ENCODE measurements at places on chromosomes 12 and 14. TPM values are rescaled to one million over a fixed set of nuclear protein-coding genes. Genes with fewer than 3 reads are reported as not detected.

The KRT6C gene
- not detected for total RNA-seq

The GPR65 gene
- 0.17 TPM for total RNA-seq

- no peaks in the 10 kb centered on the region for H3K4me1 ChIP-seq
- no peak overlapping the region for H3K4me3 ChIP-seq
- H3K27ac ChIP-seq: no peak overlapping the region
- peak; percentile 8 for DNase-seq
- no peaks in the 10 kb centered on the region for H3K27me3 ChIP-seq
Observed at GRCh38 chr12:47131011-47131410, 51.3 kb upstream of the AMIGO2 start.

The ATXN3 gene
- 63.3 TPM for total RNA-seq

The TAS2R13 gene
- total RNA-seq: 1.7 TPM

DNA sequence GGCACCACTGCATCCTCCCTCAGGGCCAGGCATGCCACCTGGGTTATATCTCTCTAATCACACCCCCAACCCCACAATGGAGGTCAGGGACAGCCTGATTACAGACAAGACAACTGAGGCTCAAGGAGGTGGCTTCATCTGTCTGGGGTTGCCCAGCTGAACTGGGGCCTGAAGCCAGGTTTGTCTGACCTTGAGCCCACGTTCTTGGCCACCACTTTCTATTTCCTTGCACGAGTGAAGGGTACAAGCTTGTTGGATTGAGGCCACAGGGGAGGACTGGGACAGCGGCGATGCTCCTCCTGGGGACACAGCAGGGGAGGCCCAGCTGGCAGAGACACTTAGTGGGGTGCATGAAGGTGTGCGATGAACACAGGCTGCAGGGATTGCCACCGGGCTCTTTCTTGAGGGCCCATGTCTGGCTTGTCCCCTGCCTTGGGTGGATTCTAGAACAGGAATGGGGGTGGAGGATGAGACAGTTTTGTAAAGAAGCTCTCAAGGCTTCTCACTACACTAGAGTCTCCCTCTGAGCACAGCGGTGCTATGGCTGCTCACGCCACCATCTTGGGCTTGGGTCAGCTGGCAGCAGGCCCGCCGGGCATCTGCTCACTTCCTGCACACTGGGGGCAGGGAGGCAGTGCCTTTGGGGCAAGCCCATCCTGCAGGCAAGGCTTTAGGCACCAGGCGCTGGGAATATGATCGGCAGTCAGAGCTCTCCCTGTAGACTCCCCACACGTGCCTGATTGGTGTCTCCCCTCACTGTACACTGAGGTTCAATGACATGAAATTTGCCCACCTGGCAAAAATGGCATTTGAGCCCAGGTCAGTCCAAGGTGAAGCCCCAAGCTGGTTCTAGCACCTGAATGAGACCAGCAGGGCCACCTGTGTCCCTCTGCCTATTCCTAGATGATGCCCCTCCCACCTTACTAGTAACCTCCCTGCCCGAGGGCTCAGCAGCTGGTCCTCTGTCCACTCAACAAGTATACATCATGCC is 16.0 kb downstream of the RITA1 start:
- no peak for DNase-seq
- no peak overlapping the region for H3K4me3 ChIP-seq
- H3K27ac ChIP-seq: no peak overlapping the region
- no peaks in the 10 kb centered on the region for H3K4me1 ChIP-seq

DNA sequence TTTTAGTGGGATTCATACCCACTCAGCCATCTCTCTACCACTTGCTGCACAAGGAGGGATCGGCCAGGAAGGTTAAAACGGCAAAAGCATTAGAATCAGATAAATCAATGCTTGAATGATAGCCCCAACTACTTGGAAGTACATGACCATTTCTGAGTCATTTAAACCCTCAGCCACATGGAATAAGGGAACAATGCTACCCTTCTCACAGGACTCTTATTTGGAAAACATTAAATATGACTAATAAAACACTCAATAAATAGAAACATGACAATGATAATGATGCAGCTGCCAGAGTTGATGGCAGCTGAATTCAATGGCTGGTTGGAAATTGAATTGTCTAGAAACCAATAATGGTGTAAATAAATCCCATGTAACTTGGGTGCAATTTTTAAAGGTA is 165.4 kb downstream of the FLRT2 start:
- DNase-seq: no peak
- H3K4me1 ChIP-seq: no peaks in the 10 kb centered on the region
- H3K27ac ChIP-seq: no peak overlapping the region
- no peak overlapping the region for H3K4me3 ChIP-seq
- no peaks in the 10 kb centered on the region for H3K36me3 ChIP-seq

DNA sequence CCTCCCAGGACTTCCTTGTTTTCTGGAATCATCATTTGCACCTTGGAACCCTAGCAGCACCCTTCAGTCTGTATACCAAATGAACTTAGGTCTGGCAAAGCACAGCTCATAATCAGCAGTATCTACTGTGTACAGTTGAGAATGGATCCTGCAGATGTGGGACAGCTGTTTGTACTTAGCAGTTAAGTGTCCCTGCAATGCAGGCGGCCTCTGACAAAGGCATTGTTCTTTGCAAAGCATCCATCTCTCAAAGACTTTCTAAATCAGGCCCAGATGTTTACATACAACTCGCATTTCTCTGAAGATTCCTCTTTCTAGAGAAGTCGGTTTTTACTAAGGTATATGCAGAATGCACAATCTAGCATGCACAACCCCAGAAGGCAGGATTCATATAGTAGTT is 170.5 kb upstream of the RBM19 start:
- no peak for DNase-seq
- no peaks in the 10 kb centered on the region for H3K36me3 ChIP-seq
- no peak overlapping the region for H3K27ac ChIP-seq
- H3K4me1 ChIP-seq: no peaks in the 10 kb centered on the region
- H3K27me3 ChIP-seq: no peaks in the 10 kb centered on the region

DNA sequence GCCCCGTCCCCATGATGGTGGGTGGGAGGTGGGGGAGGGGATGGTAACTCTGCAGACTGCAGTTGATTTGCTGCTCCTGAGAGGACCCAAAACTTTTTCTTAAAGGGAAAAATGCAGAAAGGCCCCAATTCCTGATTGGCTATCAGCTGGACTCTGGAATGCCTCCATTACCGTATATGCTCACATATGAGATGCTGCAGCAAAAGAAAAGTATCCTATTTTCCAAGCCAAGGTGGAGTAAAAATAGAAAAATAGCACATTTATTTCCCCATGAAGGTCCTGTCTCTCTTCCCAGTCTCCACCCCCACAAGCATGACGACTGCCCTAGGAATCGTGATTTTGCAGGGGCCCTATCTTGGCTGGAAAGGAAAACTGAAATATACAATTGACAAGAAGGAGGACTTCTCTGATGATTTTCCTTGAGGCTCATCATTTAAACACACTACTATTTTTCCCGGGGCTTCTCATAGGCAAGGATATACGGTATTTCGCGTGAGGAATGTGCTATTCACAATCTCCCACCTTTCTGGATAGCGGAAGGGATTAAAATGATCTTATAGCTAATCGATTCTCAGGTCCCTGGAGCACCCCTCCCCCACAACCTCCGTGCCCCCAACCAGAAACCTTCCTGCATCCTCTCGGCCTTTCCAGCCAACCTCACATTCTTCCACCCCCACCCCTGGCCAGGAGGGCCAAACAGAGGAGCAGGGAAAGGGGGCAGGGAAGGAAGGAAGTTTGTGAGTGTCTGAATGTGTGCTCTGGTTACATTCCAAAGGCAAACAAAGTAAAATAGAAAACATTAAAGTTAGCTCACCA is 138.9 kb upstream of the CCND2 start:
- no peaks in the 10 kb centered on the region for H3K36me3 ChIP-seq
- peaks cover 2% of the 10 kb centered on the region for H3K27me3 ChIP-seq
- no peak overlapping the region for H3K4me3 ChIP-seq

The ADGRD1 gene
- total RNA-seq: 7.3 TPM

The WIF1 gene
- total RNA-seq: not detected

DNA sequence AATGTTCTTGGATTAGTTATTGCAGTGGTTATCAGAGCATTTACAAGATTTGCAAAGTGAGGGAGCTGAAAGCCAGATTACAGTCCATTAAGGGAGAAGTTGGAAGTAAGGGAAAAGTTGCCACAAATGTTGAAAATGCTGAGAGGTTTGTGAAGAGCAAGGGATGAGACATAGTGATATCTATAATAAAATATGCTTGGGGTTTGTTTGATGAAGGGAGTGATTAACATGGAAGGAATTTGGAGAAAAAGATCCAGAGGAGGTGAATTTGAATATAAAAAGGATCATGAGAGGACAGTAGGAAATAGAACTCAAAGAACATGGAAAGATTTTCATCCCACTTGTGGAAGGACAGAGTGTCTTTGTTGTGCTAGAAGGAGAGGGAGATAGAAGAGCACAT is 19.3 kb upstream of the CCER1 start:
- peaks cover 4% of the 10 kb centered on the region for H3K4me1 ChIP-seq
- DNase-seq: no peak
- H3K27me3 ChIP-seq: no peaks in the 10 kb centered on the region
- H3K27ac ChIP-seq: no peak overlapping the region

- no peaks in the 10 kb centered on the region for H3K27me3 ChIP-seq
- peaks cover 1% of the 10 kb centered on the region for H3K36me3 ChIP-seq
- DNase-seq: peak; percentile 73
- H3K4me3 ChIP-seq: peak overlapping the region; percentile 35
- no peak overlapping the region for H3K27ac ChIP-seq
- peaks cover 5% of the 10 kb centered on the region for H3K4me1 ChIP-seq
Observed at GRCh38 chr12:386651-387050, 2.5 kb downstream of the KDM5A start.
